ENCODE measurements at places on chromosomes 7 and 10.

DNA sequence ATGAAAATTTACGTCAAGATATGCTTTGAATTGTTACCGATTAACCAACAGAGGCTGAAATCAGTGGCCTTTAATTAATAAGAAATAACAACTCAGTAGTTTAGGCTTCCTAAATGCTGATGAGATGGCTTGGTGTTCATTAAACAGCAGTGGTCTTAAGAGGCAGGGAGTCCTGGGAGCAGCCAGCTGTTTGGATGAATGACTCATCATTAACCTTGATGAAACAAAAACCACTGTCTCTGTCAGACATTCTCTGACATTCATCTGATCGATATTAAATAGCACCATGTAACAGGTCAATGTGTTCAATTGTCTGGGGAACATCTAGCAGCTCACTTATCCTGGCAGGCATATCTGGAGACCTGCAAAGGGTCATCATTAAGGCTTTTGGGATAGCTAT lies 234.2 kb upstream of the LRRN3 start:
- no peak for DNase-seq

GRCh38 chr10:782751-783648 lies 93.5 kb upstream of the DIP2C start:
- DNase-seq, result peak; percentile 19

DNA sequence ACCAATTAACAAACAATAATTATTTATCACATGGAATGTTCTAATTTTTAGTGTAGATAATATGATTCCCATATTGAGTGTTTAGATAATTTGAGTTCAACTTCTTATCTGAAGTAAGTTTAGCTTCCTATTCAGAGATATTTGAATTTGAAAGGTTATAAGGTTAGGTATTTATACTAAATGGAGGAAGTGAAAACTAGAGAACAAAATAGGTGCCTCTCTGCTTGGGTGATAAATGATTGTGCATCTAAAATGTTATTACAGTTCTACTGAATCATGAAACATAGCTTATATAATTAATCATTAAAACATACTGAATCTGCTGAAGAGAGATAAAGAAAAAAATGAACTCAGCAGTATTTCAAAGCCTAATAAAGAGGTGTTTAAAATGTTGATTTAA lies 1174.3 kb downstream of the XPNPEP1 start:
- DNase-seq, result no peak

DNA sequence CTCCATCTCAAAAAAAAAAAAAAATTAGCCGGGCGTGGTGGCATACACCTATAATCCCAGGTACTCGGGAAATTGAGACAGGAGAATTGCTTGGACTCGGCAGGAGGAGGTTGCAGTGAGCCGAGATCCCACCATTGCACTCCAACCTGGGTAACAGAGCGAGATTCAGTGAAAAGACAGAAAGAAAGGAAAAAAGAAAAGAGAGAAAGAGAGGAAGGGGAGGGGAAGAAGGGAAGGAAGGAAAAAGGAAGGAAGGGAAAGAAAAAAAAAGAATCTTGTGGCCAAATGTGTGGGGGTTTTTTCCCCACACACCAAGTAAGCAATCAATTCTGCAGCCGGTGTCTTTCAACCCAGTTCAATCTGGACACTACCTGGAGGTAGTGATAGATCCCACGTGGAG lies 9.0 kb upstream of the NAT16 start:
- no peak for DNase-seq

- DNase-seq, result no peak
Observed at GRCh38 chr10:84008878-84009277, 130.4 kb upstream of the GHITM start.

DNA sequence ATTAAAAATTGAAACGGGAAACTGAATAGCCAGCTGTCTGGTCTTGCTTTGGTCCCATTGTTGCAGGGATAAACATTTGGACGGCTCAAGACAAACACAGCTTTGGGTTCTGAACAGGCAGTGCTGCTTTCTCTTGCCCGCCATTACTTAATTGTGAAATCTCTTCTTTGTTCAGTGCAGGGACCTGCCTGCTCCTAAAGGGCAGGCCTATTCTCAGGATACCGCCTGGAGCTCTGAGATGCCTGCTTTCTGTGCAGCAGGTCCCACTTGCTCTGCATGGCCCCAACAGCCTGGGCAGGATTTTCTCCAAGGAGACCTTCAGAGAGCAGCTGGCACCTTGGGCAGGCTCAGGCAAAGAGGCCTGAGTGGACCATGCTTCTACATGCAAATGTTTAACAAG lies 237.6 kb downstream of the KCNMA1 start:
- DNase-seq, result no peak

- no peak for DNase-seq
Observed at GRCh38 chr10:12533151-12533550, 183.8 kb downstream of the CAMK1D start.

GRCh38 chr7:77702968-77703472 lies 6.8 kb downstream of the RSBN1L start:
- DNase-seq, result no peak

- DNase-seq, result no peak
Observed at GRCh38 chr7:39952374-39952773, 2.3 kb downstream of the CDK13 start.

DNA sequence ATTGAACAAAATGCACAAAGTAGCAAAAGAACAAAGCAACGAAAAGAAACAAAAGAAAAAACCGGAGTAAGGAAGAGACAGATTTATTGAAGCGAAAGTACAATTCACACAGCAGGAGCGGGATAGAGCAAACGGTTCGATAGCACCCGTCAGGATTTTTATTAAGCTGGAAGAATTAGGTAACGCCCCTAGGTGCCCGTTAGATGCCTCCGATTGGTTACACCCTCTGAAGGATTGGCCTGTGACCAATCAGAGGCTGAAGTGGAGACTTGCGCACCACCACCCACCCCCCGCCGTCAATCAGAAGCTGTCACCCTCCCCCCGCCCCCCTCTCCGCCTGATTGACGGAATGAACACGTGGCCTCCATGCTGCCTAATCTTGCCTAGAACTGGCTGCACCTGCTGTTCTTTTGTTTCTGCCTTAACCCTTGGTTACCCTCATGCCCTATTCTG lies 16.8 kb downstream of the OCM2 start:
- DNase-seq, result no peak

DNA sequence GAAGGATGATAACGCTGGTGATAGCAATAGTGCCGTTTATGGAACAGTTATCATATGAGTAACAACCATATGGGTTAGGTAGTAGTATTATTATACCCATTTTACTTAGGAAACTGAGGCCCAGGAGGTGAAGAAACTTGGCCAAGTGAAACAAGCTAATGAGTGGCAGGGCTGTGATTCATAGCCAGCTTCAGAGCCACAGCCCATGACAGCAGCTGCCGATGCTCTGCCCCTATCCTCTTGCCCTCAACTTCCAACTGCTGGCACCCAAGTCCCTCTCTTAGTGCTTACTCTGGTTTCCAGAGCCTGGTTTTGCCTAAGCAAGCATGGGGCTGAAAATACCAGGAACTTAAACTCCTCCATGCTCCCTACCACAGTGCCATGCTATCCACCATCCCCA lies 12.3 kb downstream of the SH3PXD2A start:
- no peak for DNase-seq

DNA sequence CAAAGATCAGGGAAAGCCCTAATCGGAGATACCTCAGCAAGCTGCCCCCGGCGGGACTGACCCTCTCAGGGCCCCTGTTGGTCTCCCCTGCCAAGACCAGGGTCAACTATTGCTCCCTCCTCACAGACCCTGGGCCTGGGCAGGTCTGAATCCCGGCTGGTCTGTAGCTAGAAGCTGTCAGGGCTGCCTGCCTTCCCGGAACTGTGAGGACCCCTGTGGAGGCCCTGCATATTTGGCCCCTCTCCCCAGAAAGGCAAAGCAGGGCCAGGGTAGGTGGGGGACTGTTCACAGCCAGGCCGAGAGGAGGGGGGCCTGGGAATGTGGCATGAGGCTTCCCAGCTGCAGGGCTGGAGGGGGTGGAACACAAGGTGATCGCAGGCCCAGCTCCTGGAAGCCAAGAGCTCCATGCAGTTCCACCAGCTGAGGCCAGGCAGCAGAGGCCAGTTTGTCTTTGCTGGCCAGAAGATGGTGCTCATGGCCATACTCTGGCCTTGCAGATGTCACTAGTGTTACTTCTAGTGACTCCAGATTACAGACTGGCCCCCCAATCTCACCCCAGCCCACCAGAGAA lies 24.1 kb downstream of the TBATA start:
- DNase-seq, result no peak

- no peak for DNase-seq
Observed at GRCh38 chr10:14328881-14329672, 1.6 kb downstream of the FRMD4A start.

DNA sequence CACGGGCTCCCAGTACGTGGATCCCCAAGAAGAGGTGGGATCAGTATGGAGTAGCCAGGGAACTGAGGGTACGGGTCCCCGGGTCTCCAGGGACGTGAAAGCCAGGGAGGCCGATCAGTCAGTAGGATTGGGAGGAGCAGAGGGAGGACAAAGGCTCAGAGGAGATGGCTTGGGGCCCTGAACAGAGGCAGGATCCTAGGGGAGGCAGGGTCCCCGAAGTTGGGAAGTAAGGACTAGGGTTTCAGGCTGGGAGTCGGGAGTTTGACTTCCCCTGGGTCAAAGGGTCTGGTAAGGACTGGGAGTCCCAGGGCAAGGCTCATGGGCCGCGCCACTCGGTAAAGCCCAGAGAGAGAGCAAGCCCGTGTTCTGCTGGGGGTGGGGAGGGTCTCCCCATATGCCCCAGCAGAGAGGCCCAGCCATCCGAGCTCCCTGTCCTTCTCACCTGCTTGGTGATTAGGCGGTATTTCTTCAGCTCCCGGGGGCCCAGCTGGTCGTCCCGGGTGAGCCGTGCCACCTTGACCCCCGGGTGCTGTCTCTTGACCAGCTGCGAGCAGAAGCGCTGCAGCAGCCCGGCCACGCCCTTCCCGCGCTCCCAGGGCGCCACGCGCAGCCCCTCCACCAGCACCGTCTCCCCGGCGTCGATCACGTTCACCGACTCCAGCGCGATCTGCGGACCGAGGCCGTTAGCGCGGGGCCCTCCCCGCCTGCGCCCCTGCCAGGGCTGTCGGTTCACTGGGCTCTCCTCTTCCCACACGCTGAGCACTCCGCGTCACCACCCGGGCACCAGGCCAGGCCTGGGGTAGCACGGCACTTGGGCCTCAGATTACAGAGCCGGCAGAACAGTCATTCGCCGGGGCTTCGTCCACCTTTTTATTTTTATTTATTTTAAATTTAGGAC lies 7.0 kb downstream of the NAT16 start:
- DNase-seq, result peak; percentile 54

GRCh38 chr7:44534501-44534900 lies 6.6 kb downstream of the NPC1L1 start:
- no peak for DNase-seq

- no peak for DNase-seq
Observed at GRCh38 chr10:92076722-92077121, 153.2 kb downstream of the BTAF1 start.

- DNase-seq, result no peak
Observed at GRCh38 chr10:14063531-14064285, 267.0 kb downstream of the FRMD4A start.

- DNase-seq, result no peak
Observed at GRCh38 chr10:48399056-48399541, 92.6 kb downstream of the MAPK8 start.

DNA sequence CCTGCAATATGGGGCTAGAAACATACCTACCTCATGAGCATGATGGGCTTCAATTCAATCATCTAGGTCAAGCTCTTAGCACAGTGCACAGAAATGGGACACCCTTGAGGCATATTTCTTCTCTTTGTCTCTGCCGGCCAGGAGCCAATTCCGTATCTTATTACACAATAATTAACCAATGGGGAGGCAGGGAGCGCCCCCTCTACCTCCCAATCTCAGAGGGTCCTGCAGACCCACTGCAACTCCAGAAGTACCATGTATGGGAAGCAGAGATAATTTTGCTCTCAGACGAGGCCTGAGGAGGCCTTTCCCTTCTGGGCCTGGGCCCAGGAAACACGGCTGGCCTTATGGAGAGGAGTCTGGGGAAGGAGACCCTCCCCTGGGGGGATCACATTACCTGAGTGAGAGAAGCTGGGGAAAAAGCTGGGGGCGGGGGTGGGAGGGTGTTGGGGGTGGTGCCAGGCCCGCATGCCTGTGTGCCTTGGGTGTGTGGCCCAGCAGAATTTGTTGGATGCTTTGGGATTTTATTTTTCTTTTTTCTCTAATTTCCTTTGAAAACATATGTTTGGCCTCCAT lies 155.5 kb downstream of the UBE2H start:
- no peak for DNase-seq

GRCh38 chr10:31599626-31600504 lies 280.8 kb downstream of the ZEB1 start:
- DNase-seq, result no peak

DNA sequence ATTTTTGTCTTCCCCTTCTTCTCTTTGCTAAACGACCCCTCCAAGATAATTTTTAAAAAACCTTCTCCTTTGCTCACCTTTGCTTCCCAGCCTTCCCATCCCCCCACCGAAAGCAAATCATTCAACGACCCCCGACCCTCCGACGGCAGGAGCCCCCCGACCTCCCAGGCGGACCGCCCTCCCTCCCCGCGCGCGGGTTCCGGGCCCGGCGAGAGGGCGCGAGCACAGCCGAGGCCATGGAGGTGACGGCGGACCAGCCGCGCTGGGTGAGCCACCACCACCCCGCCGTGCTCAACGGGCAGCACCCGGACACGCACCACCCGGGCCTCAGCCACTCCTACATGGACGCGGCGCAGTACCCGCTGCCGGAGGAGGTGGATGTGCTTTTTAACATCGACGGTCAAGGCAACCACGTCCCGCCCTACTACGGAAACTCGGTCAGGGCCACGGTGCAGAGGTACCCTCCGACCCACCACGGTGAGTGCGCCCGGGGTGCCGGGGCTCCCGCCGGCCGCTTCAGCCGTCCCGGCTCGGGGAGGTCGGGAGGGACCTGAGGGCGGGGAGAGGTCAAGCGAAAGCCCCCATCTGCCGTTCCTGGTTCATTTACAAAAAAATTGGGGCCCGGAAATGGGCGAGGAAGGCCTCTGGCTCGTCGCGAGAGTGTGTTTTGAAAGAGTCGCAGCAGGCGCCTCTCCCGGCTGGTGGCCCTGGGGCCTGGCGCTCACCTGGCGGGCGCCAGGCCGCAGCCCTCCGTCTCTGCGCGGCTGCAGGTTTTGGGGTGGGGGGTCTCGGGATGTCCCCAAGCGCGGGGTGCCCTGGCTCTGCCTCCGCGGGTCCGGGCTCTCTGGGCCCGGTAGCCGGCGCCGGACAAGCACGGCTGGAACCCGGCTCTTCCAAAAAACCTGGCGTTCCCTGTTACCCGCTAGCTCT lies 1.2 kb downstream of the GATA3 start:
- peak; percentile 76 for DNase-seq

GRCh38 chr7:106010331-106010730 lies 47.3 kb downstream of the CDHR3 start:
- DNase-seq, result no peak

DNA sequence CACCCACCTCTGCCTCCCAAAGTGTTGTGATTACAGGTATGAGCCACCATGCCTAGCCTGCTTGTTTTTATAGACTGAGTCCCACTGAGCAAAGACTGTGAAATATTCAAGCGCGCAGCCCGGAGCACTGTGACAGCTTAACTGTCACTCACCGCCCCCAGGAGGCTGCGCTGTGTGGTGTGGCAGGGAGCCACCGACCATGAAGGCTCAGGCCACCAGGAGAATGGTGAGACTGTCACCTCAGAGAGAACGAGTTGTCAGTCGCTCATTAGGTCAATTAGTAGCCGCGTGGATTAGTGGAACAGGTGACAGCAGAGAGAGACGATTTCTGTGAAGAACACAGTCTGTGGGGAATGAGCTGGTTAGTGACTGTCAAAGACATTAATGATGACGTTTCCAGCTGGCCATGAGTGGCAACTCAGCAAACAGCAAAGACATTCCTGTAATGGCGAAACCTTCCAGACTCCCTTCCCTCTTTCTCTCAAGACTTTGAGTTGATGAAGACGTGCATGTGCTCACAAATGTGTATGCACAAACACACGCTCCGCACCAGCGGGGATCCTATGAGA lies 64.5 kb downstream of the CYCS start:
- no peak for DNase-seq

- DNase-seq, result no peak
Observed at GRCh38 chr10:1462994-1463633, 274.2 kb downstream of the ADARB2 start.
